Stimulated activated CD8-positive, alpha-beta memory T cell treated with anti-CD3 and anti-CD28 coated beads, Interleukin-7, amount 100 ng/mL, for 1 hour (primary cell): ENCODE measurements at places on chromosomes 6 and 20.

DNA sequence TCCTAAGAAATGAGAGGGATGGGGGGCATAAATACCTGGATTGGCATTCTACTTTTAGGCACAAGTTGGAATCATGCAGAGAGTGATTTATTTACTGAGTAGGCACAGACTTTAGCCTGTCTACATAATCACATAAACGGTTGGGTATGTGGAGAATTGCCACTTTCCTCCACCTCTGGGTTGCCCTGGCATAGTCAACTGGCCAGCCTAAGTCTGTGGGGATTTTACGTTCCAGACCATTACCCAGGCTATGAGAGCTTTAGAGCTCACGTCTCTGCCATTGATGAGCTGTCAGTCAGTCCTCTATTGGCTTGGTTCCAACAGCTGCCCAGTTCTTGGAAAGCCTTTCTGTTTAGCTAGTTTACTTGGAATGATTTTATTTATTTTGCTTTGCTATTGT is 5.0 kb upstream of the BHLHE23 start:
- DNase-seq, result no peak

GRCh38 chr20:7540923-7541322 is 399.3 kb downstream of the HAO1 start:
- DNase-seq, result no peak

- no peak for DNase-seq
These were observed 6.1 kb downstream of the RAMACL start for GRCh38 chr6:166580076-166581050.

DNA sequence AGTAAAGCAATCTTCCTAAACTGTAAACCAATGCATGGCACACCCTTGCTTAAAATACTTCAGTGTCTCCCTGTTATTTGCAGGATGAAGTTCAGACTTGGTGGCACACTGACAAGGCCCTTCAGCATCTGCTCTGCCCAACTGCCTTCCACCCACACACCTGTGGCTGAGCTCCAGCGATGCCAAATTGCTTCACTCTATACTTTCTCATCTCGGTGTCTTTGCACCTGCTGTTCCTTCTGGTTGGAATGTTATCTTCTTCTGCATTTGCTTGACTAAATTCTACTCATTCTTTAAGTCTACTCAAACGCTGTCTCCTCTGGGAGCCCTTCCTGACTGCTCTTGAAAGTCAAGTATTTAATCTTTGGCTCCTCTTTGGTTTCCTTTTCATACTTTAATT is 100.1 kb upstream of the SUPT3H start:
- DNase-seq, result no peak

- DNase-seq, result no peak
These were observed 69.7 kb downstream of the SAMD3 start for GRCh38 chr6:130152908-130153510.

- no peak for DNase-seq
These were observed 375.4 kb upstream of the HS3ST5 start for GRCh38 chr6:114718186-114718585.

DNA sequence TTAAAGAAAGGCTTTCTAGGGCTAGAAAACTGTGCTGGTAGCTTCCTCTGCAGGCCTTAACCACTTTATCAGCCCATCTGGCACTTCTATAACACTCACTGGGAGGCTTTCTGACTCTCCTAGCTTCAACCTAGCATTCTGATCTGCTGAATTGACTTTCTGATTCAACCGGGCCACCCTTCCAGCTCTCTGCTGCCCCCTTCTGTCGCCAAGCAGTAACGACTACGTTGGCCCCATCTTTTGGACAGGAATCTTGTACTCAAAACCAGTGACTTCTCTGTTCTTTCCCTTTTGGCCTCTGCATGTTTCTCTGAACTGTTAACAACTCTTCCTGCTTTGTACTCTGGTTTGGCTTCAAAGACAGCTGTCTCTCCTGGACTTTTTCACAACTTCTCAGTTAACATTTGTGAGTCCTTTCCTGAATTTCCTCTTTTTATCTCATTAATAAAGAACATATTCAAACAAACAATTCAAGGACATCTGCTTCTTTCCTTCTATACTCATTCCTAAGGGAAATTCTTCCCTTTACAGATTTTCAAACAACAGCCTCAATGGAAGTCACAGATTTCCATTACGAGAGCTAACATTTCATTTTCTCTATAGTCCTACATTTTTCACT is 43.9 kb upstream of the FAM135A start:
- DNase-seq, result peak; percentile 9

DNA sequence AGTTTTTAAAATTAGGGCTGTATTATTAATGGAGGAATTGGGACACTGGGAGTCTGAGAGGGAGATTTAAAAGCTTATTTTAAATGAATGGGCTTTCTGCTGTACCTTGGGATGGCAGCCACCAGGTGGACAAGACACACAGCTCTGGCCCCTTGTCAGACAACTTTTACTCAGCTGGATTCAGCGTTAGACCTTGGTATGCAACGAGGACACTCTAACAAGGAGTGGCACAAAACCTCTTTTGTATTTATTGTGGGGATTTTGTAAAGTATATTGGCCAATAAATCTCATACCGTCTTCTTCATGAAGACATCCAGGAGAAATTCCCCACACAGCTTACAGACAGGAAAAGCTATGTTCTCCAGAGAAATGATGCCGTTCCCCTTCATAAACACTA is 105.7 kb downstream of the LCA5 start:
- no peak for DNase-seq

DNA sequence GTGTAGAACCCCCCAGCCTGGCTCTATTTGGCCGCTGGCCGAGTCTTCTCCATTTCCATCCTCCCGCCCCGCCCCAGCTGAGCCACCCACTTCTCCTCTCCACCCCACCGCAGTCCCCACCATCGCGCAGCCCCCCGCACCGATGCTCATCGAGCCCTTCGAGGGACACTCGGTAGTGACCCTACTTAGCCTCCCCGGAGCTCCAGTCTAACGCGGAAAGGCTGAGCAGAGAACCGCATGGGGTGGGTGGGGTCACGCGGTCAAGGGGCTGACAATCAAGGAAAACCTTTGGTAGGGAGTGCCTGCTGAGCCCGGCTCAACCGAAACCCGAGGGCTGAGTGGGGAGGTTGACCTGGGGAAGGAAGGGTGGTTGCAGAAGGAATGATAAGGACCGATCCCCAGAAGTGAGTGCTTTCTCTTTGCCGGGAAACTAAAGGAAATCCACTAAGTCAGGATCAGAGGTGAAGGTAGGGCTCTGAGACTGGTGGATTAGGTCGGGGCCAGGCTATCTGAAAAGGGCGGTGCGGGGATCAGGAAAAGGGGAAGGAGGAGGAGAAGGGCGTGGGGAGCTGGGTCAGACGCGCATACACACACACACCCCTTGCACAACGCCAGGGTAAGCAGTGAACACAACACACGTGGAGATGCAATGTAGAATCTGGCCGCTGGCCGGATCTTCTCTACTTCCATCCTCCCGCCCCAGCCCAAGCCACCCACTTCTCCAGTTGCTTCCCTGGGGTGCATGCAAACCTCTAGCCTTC is 49.8 kb downstream of the CPXM1 start:
- no peak for DNase-seq

DNA sequence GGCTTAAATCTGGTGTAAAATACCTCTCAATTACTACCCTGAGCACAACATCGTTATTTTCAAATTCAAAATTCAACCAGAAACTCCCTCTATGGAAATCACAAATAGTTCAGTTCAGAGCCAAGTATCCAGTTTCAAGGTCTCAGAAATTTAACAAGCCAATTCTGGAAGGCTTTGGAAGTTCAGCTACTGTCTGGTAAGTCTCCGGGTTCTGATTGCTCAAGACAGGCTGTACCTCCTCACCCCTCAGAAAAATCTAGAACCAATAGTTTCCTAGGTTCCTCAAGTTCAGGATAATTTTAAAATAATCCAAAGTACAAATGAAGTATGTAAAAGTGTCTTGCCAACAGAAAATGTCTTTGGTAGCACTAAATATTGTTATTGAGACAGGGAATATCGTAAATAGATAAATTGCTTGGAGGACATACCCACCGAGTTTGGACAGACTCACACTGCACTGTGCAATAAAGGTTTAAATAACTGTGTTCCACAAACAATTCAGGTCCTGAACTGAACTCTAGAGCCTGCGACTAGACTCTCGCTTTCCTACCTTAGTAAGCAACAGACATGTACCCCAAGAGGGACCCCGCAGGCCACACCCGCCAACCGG is 729 bp downstream of the ATG5 start:
- no peak for DNase-seq
